ENCODE measurements at places on chromosomes 5 and 9.

DNA sequence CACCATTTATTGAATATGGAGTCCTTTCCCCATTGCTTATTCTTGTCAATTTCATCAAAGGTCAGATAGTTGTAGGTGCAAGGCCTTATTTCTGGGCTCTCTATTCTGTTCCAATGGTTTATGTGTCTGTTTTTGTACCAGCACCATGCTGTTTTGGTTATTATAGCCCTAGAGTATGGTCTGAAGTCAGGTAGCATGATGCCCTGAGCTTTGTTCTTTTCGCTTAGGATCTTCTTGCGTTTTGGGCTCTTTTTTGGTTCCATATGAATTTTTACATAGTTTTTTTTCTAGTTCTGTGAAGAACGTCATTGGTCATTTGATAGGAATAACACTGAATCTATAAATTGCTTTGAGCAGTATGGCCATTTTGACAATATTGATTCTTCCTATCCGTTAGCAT, 40.2 kb upstream of the IFNE start:
- H3K4me1 ChIP-seq, result no peaks in the 10 kb centered on the region
- DNase-seq, result no peak
- H3K4me3 ChIP-seq, result no peak overlapping the region
- H3K36me3 ChIP-seq, result no peaks in the 10 kb centered on the region
- no peak overlapping the region for H3K27ac ChIP-seq

GRCh38 chr5:80798633-80799032, 143.8 kb upstream of the DHFR start:
- peaks cover 16% of the 10 kb centered on the region for H3K36me3 ChIP-seq
- H3K4me3 ChIP-seq, result no peak overlapping the region
- no peak overlapping the region for H3K27ac ChIP-seq
- H3K4me1 ChIP-seq, result no peaks in the 10 kb centered on the region
- DNase-seq, result no peak

- no peaks in the 10 kb centered on the region for H3K36me3 ChIP-seq
- DNase-seq, result no peak
- no peaks in the 10 kb centered on the region for H3K27me3 ChIP-seq
- no peak overlapping the region for H3K4me3 ChIP-seq
These were observed 158.8 kb downstream of the GAS1 start for GRCh38 chr9:86788456-86788855.

- DNase-seq, result no peak
- H3K27me3 ChIP-seq, result no peaks in the 10 kb centered on the region
- H3K27ac ChIP-seq, result no peak overlapping the region
- H3K4me3 ChIP-seq, result no peak overlapping the region
These were observed 30.0 kb upstream of the GABBR2 start for GRCh38 chr9:98738741-98739140.

- no peaks in the 10 kb centered on the region for H3K36me3 ChIP-seq
- no peak for DNase-seq
- H3K27ac ChIP-seq, result no peak overlapping the region
- H3K27me3 ChIP-seq, result no peaks in the 10 kb centered on the region
- no peak overlapping the region for H3K4me3 ChIP-seq
- H3K4me1 ChIP-seq, result no peaks in the 10 kb centered on the region
These were observed 81.2 kb upstream of the CCDC112 start for GRCh38 chr5:115377468-115378217.

DNA sequence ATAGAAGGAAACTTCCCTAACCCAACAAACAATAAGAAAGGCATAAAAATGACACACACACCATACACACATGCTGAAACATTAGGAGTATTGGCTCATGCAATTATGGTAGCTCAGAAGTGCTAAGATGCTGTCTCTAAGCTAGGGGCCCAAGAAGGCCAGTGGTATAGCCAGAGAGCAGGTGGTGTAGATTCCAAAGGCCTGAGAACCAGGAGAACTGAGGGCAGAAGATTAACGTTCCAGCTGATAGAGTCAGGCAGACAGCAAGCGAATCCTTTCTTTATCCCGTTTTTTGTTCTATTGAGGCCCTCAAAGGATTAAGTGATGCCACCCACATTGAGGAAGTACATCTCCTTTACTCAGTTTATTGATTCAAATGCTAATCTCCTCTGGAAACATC, 262.9 kb downstream of the EPB41L4A start:
- no peak for DNase-seq
- H3K27me3 ChIP-seq, result no peaks in the 10 kb centered on the region
- no peaks in the 10 kb centered on the region for H3K36me3 ChIP-seq
- no peak overlapping the region for H3K27ac ChIP-seq
- H3K4me1 ChIP-seq, result peaks cover 9% of the 10 kb centered on the region

GRCh38 chr9:89743216-89743572, 138.4 kb downstream of the GADD45G start:
- no peaks in the 10 kb centered on the region for H3K36me3 ChIP-seq
- H3K27ac ChIP-seq, result peak overlapping the region; percentile 64
- peaks cover 89% of the 10 kb centered on the region for H3K4me1 ChIP-seq
- H3K4me3 ChIP-seq, result peak overlapping the region; percentile 22
- DNase-seq, result peak; percentile 11

DNA sequence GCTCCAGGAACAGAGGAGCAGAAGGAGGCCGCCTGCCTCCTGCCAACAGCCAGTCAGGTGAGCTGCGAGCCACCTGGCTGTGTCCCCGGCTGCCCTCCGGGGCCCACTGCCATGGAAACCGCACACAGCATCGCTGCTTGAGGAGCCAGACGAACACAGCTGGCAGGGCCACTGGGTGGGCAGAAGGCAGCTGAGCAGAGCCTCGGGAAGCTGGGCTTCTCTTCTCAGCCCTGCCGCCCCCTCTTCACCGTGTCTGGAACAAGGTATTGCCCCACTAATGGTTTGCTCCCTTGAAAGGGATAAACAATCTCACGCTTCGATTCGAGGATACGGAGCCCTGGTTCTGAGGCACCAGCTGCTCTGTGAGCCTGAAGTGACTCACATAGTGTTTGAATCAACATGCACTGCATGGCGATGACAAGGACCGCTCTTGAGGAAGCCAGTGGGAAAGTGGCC, 63.7 kb upstream of the RUFY1 start:
- H3K36me3 ChIP-seq, result no peaks in the 10 kb centered on the region
- H3K4me3 ChIP-seq, result no peak overlapping the region
- DNase-seq, result no peak
- H3K27me3 ChIP-seq, result no peaks in the 10 kb centered on the region
- H3K4me1 ChIP-seq, result no peaks in the 10 kb centered on the region
- H3K27ac ChIP-seq, result no peak overlapping the region
